Right lobe of liver (tissue), 6 donors: ENCODE measurements at places on chromosomes 5 and 9. TPM values are rescaled to one million over a fixed set of nuclear protein-coding genes. Genes with fewer than 3 reads are reported as not detected.

DNA sequence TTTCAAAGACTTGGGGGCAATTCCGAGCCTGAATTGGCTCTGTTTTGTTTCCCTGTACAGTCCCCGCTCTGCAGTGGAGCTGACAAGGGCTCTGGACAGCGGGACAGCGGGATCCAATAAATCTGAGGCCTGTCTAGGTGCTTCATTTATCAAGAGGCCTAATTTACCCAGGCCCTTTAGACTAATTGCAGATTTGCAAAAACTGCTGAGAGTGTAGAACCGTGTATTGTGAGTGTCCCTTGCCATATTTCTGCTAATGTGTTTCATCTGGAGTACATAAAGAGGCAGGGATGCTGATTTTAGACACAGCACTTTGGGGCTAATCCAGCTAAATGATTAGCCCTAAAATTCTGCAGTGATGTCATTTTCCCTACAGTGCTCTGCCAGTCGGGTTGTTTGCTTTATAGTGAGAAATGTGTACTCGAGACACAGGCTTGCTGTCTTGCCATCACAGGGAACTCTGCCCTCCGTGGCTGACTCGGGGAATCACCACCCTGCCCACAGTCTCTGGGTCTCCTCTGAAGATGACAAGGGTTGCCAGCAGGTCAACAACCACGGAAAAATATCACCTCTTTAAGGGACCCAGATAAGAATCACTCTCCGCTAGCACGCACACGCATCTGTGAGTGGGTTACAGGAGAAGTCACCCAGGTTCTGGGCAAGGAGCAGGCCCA is 592.0 kb downstream of the BNC2 start:
- DNase-seq: no peak
- H3K27ac ChIP-seq: no peak overlapping the region
- H3K27me3 ChIP-seq: no peaks in the 10 kb centered on the region
- no peaks in the 10 kb centered on the region for H3K36me3 ChIP-seq

PTAR1 gene
- total RNA-seq: 27.1 TPM

DNA sequence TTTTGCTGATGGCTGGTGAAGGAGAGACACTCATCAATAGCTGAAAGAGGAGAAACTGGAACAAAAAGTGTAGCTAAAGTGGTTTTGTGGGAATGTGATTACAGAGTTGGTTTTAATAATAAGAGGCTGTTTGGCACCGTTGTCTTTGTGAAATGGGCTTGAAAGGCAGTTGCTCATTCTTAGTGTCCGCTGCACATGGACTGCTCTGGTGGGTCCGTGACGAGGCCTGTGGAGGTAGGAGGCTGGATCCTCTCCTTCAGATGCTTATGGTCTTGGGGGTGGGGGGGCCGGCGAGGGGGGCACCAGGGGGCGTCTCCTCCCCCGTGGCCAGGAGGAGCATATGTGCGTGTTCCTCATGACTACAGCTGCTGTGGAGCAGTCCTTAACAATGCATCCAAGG is 29.8 kb downstream of the FUBP3 start:
- H3K4me3 ChIP-seq: no peak overlapping the region
- peaks cover 17% of the 10 kb centered on the region for H3K4me1 ChIP-seq
- DNase-seq: no peak
- no peak overlapping the region for H3K27ac ChIP-seq
- H3K36me3 ChIP-seq: no peaks in the 10 kb centered on the region

GRCh38 chr5:40734986-40735385 is 20.8 kb downstream of the TTC33 start:
- peaks cover 28% of the 10 kb centered on the region for H3K4me1 ChIP-seq
- H3K4me3 ChIP-seq: no peak overlapping the region
- no peak overlapping the region for H3K27ac ChIP-seq

DNA sequence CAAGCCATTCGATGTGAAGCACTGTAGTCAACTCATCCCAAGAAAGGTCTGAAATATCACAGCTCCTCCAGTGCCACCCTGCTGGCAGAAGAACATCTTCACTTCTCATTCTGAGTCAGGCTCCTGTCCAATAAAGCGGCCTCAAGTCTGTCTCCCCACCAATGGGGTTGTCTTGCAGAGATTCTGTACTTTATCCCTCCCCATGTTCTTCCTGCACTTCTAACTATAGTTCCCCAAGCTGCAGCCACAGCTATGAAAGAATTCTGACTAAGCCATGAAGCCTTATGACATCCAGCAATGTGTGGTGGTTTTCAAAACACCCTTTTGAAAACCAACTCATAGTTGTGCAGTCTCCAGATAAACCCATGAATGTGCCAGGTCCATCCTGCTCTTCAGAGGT is 6.8 kb downstream of the MACROH2A1 start:
- DNase-seq: no peak
- H3K27ac ChIP-seq: peak overlapping the region; percentile 18
- no peak overlapping the region for H3K4me3 ChIP-seq
- no peaks in the 10 kb centered on the region for H3K36me3 ChIP-seq
- H3K27me3 ChIP-seq: no peaks in the 10 kb centered on the region

MYMK gene
- not detected for total RNA-seq

TRIM36 gene
- total RNA-seq: 0.39 TPM

- no peak for DNase-seq
- H3K27ac ChIP-seq: no peak overlapping the region
- H3K27me3 ChIP-seq: no peaks in the 10 kb centered on the region
Measured at GRCh38 chr9:130830231-130830760, 4.8 kb upstream of the ABL1 start.

PRSS3 gene
- 18.0 TPM for total RNA-seq

GRCh38 chr9:36017278-36017677 is 19.4 kb upstream of the RECK start:
- no peak for DNase-seq
- no peaks in the 10 kb centered on the region for H3K4me1 ChIP-seq
- no peaks in the 10 kb centered on the region for H3K27me3 ChIP-seq
- no peak overlapping the region for H3K27ac ChIP-seq
- no peak overlapping the region for H3K4me3 ChIP-seq

OLFM1 gene
- total RNA-seq: 1.2 TPM

- DNase-seq: no peak
- H3K4me1 ChIP-seq: no peaks in the 10 kb centered on the region
- H3K4me3 ChIP-seq: no peak overlapping the region
- H3K36me3 ChIP-seq: no peaks in the 10 kb centered on the region
- H3K27ac ChIP-seq: no peak overlapping the region
Measured at GRCh38 chr5:97998941-97999340, 774.5 kb upstream of the RGMB start.

TMEM232 gene
- total RNA-seq: 0.53 TPM

GRCh38 chr9:117135501-117136098 is 279.3 kb downstream of the ASTN2 start:
- no peaks in the 10 kb centered on the region for H3K36me3 ChIP-seq
- DNase-seq: no peak
- H3K27ac ChIP-seq: no peak overlapping the region
- H3K27me3 ChIP-seq: no peaks in the 10 kb centered on the region
- H3K4me3 ChIP-seq: no peak overlapping the region
- no peaks in the 10 kb centered on the region for H3K4me1 ChIP-seq

DNA sequence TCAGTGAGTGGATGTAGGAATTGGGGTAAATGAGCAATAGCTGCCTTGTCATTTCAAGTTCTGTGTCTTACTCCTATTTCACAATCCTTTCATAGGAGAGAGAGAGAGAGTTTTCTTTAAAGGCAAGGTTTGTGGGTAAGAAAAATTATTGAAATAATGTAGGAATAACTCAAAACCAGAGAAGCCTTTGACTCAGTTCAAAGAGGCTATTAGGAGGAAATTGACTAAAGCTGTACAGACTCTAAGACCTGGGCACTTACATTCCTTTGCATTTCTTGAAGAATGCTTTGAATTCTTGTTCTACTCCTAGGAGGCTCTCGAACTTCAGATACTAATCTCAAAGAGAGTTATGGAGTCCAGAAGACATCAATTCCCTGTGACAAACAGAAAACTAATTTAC is 257.1 kb downstream of the FBXL7 start:
- no peaks in the 10 kb centered on the region for H3K36me3 ChIP-seq
- no peak overlapping the region for H3K27ac ChIP-seq
- no peak for DNase-seq
- H3K4me1 ChIP-seq: no peaks in the 10 kb centered on the region

GRCh38 chr5:1876660-1877064 is 6.1 kb downstream of the IRX4 start:
- no peak overlapping the region for H3K4me3 ChIP-seq
- peaks cover 11% of the 10 kb centered on the region for H3K27me3 ChIP-seq
- H3K36me3 ChIP-seq: no peaks in the 10 kb centered on the region
- H3K27ac ChIP-seq: no peak overlapping the region
- DNase-seq: no peak
